ENCODE measurements at places on chromosomes 13 and 19.

DNA sequence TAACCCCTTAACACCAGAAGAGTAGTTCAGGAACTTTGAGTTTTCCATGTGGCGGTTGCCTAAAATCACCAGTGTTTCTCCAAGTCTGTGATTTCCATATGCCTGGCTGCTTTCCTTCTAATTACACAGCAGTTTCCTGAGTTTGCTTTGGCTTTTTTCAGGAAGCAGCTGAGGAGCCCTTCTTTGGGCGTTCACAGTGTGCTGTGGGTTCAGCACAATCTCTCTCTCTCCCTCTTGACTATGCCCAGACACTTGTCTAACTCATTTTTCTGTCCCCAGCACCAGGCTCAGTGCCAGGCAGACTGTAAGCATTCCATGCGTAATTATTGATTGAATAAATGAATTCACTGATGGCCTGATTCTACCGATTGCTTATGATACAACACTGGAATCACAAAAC is 19.7 kb downstream of the SCEL start:
- no peak for DNase-seq

DNA sequence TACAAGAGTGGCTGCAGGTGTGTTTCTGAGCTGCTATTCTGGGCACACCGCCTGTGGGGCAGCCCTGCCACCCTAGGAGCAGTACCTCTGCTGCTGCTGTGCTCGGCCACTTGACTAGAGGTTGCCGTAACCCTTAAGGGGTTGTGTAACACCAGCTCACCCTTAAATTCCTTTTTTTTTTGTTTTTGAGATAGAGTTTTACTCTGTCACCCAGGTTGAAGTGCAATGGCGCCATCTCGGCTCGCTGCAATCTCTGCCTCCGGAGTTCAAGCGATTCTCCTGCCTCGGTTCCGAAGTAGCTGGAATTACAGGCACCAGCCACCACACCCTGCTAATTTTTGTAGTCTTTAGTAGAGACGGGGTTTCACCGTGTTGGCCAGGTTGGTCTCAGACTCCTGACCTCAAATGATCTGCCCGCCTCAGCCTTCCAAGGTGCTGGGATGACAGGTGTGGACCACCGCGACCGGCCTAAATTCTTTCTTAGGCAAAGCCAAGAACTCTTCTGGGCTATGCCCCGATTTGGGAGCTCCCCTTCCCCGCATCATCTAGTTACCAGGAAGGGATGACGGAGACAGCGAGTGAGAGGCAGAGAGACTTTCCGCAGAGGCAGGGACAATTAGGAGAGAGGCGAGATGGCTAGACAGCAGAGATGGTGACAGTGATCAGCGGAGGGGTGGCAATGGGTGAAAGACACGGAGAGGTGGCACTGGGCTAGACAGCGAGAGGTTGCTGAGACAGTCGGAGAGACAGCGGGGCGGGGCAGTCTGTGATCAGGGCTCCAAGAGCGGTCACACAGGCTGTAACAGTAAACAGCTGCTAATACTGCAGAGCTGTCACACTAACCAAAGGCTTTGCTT is 4.4 kb upstream of the LILRA5 start:
- no peak for DNase-seq

GRCh38 chr13:90108547-90108946 is 1238.9 kb upstream of the MIR17HG start:
- no peak for DNase-seq

DNA sequence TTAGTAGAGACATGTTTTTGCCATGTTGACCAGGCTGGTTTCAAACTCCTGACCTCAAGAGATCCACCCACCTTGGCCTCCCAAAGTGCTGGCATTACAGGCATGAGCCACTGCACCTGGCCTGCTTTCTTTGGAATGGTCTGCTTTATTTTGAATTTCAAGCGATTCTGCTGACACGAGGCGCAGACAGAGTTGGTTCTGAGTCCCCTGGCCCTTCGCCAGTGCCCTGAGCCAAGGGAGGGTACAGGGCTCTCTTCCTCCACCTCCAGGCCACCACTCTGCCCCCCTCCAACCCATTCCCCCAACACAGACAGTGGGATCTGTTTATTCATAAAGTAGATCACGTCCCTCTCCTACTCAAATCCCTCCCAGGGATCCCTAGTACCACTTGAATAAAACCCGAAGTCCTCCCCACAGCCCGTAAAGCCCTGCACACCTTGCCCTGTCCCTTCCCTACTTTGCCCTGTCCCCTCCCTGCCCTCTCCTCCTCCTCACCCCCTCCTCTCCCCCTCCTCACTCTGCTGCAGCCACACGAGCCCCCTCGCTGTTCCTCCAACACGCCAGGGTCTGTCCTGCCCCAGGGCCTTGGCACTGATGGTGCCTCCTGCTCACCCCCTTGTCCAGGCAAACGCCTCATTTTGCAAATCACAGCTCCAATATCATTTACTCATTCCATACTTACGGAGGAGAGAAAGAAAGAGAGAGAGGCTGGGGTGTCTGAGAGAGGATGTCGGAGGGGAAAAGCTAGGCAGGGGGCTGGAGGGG is 22.4 kb downstream of the ZNRF4 start:
- DNase-seq: no peak

- DNase-seq: no peak
Observed at GRCh38 chr13:39877134-39877533, 221.7 kb downstream of the COG6 start.

Measured in heart left ventricle (tissue), 16 donors.